ENCODE measurements at places on chromosomes 2 and 18. TPM values are rescaled to one million over a fixed set of nuclear protein-coding genes. Genes with fewer than 3 reads are reported as not detected.

The CXCR1 gene
- not detected for total RNA-seq

The PARD6G gene
- 1.3 TPM for total RNA-seq

The WNT10A gene
- 0.30 TPM for total RNA-seq

The INHA gene
- total RNA-seq = 0.12 TPM

The PLGLB1 gene
- total RNA-seq = not detected

The TNFRSF11A gene
- total RNA-seq = 1.3 TPM

The GNAL gene
- 0.15 TPM for total RNA-seq

The IL36G gene
- not detected for total RNA-seq

The ACKR3 gene
- total RNA-seq = 2.7 TPM

The C2orf72 gene
- 1.6 TPM for total RNA-seq

The DPP4 gene
- total RNA-seq = 17.5 TPM

The CYP1B1 gene
- 8.3 TPM for total RNA-seq

The THSD7B gene
- 0.05 TPM for total RNA-seq

The ELOA2 gene
- not detected for total RNA-seq

The GALR1 gene
- total RNA-seq = not detected

All from M059J (cell line).